ENCODE measurements at places on chromosomes 1 and 21.

GRCh38 chr1:159307346-159308020 is 5.3 kb downstream of the FCER1A start:
- no peak for DNase-seq

- no peak for DNase-seq
Observed at GRCh38 chr1:113763661-113764060, 4.4 kb upstream of the PHTF1 start.

DNA sequence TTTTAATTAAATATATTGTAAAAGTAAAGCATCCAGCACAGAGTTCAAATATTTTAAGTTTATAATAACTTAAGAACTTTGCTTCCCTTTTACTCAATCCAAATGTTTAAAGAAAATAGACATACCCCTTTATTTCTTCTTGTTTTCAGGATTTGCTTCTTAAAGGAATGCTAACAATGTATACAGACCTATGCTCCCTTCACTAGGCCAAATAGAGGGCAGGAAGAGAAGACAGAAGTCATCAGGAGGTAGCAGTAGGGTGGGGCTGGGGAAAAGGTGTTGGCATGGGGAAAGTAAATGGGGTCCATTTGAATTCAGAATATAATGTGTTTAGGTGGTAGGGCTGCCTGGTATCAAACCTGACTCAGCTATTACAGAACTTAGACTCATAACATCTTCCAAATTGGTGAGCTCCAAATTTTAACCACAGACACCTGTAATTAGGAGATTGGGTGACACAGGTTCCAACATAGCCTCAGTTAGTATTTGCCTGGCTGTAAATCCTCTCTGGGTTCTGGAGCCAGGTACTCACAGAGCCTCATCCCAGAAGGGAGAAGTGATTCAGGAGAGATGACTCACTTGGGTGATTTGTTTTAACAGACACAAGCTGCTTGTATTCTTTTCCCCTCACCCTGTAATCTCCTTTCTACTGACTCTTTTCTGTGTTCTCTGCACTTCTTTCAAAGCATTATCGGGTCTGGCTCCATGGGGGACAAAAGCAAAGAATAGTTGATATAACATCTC is 60.1 kb upstream of the DUSP10 start:
- no peak for DNase-seq

DNA sequence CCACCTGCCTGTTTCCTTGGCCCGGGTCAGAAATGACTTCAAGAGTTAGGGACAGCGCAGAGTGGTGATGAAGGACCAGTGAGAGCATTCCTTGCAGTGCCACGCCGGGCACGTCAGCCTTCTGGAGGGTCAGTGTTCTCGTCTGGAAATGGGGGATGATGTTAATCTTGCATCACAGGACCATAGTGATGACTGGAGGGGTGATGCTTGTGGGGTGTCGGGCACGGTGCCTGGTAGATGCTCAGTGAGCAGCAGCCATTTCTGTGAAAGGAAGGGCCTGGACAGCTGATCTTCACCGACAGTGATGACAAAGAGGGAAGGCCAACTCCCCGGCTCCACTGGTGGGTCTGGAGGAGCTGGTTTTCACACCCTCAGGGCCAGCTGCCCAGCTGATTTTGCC is 56.2 kb downstream of the DDX20 start:
- no peak for DNase-seq

Measured in activated CD4-positive, alpha-beta T cell treated with anti-CD3 and anti-CD28 coated beads, Interleukin-2, amount 50 U/mL, for 4 hours (primary cell).